ENCODE measurements at places on chromosomes 13 and 19.
A peak's percentile ranks its signal among the peaks of the same experiment; 100 is the strongest.

GRCh38 chr19:271856-272255 lies 19.3 kb downstream of the PLPP2 start:
- no peak for DNase-seq

- DNase-seq, result no peak
Measured at GRCh38 chr19:13001502-13002165, 6.4 kb downstream of the NFIX start.

DNA sequence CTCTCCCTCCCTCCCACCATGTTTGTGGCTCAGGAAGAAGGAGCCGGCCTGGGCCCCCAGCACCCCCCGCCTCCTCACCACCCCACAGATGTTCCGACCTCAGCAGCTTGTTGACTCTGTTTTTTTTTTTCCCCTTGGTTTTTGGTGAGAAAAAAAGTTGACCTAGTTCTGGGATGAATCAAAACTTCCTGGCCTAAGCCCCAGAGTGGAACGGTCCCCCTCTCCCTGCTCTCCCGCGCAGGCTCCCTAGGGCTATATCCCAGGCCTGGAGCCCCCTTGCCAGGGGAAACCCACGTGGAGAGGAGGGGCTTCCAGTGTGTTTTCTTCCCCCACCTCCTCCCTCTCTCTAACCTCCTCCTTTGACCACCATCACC lies 4.0 kb downstream of the COL5A3 start:
- DNase-seq, result no peak

GRCh38 chr13:24249624-24250023 lies 59.8 kb upstream of the C1QTNF9 start:
- DNase-seq, result no peak

DNA sequence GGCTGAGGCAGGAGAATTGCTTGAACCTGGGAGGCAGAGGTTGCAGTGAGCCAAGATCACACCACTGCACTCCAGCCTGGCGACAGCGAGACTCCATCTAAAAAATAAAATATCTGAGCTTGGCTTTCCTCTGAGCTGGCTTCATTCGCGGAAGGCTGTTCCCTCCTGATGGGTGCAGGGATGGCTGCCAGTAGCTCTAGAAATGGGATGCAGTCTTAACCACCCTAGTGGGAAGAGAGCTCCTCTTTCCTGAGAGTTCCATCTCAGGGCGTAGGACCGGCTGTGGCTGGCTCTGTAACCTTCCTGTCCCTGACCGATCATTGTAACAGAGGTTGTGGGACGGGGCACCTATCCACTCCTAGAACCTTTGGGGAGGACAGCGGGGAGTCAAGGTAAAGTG lies 32.4 kb downstream of the PPP1R37 start:
- DNase-seq, result no peak

GRCh38 chr13:27953676-27954405 lies 15.3 kb downstream of the CDX2 start:
- peak; percentile 76 for DNase-seq

All from stimulated activated naive CD8-positive, alpha-beta T cell treated with anti-CD3 and anti-CD28 coated beads, Interleukin-15, amount 100 ng/mL, for 72 hours (primary cell).